ENCODE measurements at places on chromosomes 16 and 17.
A peak's percentile ranks its signal among the peaks of the same experiment; 100 is the strongest.

DNA sequence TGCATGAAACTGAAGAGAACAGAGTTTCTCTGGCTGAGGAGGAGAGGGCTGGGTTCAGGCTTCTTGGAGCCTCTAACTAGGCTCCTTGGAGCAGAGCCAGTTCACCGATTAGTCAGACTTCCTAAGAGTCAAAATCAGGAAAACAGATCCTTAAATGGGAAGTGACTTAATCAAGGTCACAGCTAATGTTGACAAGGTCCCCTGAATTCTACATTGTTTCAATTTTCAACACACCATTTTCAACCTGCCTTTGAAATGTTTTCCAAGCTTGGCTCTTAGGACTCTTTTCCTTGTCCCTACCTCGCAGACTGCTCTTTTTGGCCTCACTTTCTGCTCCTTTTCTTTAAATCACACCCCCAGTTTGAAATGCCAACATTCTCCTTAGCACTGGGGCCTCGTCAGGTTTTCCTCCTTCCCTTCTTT lies 16.3 kb downstream of the MYL4 start:
- no peak for DNase-seq

DNA sequence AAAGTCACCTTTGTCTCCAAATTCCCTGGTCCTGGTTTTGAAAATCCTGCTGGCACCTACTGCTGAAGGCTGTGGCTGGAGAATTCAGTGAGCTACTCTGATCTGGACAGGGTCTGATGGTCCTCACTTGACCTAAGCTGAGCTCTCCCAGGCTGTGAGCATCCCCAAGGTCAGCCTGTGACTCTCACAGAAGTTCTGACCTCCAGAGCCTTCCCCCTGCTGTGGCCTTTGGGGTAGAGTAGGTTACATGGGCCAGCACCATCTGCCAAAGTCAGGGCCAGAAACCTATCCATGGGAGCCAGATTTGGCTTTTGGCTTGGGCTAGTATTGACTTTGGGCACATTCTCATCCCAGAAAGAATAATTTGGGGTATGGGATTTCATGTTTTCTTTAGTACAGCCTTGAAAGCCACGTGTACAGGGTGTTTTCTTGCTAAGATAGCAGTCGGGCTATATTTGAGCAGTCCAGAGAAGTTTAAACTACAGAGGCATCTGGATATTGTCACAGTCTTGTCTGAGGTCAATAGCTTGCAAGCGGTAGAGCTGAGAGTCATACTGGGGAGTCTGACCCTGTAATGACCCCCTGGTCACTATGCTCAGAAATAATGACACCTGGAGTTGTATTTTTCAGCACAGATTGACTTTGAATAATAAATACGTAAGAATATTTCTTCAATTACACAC lies 6.2 kb upstream of the AGRP start:
- DNase-seq: no peak

DNA sequence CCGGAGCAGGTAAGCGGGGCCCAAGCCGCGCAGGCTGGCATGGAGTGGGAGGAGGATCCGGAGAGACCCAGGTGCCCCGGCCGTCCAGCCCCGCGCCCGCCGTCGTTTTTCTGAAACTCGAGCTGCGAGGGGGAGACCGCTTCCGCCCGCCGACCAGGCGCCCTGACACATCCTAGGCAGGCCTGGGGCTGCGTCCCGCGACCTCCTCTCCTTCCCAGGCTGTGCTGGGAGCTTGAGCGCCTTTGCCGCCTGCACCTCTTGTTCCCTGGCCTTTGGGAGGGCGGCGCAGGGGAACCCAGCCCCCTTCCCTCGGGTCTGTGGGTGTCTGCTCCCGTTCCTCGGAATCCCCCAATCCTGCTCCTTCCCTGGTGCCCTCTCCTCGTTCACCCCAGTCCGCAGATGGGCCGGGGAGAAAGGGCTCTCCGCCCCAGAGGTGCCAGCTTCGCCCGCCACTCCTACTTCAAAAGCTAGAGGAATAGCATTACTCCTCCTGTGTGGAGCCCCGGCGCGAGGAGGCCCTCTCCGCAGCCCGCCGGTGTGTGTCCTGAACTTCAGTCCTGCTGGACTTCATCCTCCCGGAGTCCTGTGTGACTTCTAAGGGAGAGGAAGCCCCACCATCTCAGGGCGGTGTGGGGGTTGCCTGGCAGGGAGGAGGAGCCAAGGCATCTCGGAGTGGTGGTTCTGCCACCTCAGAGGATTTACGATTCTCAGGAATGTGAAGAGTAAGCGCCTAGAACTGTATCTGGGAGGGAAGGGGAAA lies 1.0 kb downstream of the NHERF1 start:
- peak; percentile 39 for DNase-seq

GRCh38 chr16:31082368-31083045 lies 6.2 kb downstream of the PRSS53 start:
- DNase-seq: no peak

GRCh38 chr17:71765437-71765836 lies 355.4 kb upstream of the SOX9 start:
- no peak for DNase-seq

GRCh38 chr16:46923513-46924295 lies 39.5 kb downstream of the GPT2 start:
- no peak for DNase-seq

DNA sequence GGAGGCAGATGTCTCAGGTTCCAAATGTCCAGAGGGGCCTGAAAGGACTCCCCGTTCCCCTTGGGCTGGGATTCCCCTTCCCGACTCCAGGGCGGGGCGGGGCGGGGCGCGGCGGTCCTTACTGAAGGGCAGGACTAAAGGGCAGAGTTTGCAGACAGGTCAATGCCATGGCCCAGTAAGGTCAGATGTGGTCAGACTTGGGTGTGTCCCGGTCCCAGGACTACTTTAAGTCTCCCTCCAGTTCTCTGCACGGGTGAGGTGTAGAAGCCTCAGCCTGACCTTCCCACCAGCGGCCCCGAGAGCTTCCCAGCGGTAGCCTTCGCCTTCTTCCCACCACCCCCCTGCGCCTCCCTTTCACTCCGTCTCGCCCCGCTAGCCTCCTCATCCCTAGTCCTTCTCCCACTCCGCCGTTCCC lies 532 bp downstream of the KDM6B start:
- no peak for DNase-seq

- peak; percentile 38 for DNase-seq
These were observed 57.3 kb upstream of the CCL1 start for GRCh38 chr17:34420254-34420766.

- peak; percentile 62 for DNase-seq
These were observed 208.9 kb upstream of the CHMP6 start for GRCh38 chr17:80782536-80783427.

GRCh38 chr16:56013962-56014552 lies 138.9 kb upstream of the CES5A start:
- DNase-seq: peak; percentile 13

DNA sequence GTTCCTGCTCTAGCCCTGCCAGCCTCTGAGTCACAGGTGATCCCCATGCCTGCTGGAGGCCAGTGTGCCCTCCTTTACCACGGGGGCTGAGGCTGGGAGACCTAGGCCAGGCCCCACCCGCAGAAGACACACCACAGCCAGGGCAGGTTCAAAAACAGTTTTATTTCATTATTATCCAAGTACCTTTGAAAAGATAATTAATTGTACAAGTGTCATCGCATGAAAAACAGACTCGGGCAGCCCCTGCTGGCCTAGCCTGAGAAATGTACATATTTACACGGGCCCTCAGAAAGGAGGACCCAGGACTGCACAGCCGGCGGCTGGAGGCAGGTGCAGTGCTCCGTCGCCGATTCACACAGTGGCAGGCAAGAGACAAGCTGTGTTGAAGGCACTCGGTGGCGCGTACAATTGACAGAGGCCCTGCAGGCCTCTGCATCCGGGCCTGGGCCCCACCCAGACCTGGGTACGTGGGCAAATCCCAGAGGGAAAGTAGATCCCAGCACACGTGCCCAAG lies 4.4 kb downstream of the PDIA2 start:
- DNase-seq: no peak

DNA sequence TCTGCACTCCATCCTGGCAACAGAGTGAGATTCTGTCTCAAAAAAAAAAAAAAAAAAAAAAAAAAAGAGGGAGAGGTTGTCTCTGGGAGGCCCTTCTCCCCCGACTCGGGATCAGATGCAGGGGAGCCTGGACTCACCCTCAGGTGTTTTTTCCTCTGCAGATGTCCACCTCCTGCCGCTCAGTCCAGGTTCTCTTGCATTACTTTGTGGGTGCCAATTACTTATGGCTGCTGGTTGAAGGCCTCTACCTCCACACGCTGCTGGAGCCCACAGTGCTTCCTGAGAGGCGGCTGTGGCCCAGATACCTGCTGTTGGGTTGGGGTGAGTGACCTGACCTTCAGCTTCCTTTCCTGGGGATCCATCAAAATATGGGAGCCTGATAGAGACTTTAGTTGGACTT lies 34.1 kb downstream of the GLP2R start:
- no peak for DNase-seq

DNA sequence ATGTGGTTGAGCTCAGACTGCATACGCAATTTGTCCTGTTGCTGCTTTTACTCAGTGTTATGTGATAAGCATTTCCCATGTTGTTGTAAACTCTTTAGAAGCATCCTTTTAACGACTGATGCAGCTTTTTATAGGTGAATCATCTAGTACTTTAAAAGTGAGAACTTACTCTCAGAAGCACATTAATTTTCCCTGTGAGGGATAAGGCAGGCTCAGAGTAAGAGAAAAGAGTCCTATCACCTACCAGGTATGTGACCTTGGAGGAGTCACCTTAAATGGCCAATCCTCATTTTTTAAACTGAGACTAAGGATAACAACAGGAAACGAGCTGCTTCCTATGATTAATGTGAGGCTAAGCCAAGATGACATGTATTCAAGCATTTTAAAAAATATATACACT lies 34.4 kb upstream of the GAN start:
- no peak for DNase-seq

GRCh38 chr16:24838554-24839266 lies 7.1 kb upstream of the SLC5A11 start:
- no peak for DNase-seq

DNA sequence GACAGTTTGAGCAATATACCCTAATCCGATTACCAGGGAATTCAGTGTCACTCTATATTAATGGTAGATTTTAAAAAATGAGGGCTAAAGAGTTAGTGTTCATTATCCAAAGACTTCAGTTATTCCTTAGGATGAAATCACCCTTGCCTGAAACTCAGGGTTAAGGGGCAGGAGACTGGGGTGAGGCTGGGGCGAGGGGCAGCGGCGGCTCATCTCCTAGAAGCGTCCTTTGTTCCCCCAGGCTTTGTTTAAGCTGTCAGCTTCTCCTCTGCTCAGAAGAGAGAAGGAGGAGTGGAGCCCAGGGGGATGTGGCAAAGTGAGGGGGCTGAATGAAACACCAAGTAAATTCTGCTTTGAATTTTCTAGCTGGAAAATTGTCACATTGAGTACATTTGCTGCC lies 117.7 kb upstream of the ELAC2 start:
- DNase-seq: no peak

DNA sequence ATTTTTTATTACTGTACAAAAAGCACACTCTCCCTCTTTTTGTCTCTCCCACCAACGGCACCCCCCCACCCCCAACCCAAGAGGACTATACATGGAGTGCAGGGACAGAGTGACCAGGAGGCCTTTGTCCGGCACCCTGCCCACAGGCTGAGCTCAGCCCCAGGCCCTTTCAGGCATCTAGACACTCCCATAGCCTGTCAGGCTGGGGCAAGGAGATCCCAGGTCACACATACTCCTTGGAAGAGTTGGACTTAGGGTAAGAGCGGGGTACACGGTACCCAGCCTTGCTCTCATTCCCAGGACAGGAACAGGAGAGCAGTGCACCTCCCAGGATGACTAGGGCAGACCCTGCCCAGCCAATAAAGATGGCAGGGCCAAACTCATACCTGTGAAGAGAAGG lies 2.1 kb downstream of the CLDN7 start:
- no peak for DNase-seq

- no peak for DNase-seq
These were observed 222.7 kb upstream of the CIBAR2 start for GRCh38 chr16:85334718-85335583.

DNA sequence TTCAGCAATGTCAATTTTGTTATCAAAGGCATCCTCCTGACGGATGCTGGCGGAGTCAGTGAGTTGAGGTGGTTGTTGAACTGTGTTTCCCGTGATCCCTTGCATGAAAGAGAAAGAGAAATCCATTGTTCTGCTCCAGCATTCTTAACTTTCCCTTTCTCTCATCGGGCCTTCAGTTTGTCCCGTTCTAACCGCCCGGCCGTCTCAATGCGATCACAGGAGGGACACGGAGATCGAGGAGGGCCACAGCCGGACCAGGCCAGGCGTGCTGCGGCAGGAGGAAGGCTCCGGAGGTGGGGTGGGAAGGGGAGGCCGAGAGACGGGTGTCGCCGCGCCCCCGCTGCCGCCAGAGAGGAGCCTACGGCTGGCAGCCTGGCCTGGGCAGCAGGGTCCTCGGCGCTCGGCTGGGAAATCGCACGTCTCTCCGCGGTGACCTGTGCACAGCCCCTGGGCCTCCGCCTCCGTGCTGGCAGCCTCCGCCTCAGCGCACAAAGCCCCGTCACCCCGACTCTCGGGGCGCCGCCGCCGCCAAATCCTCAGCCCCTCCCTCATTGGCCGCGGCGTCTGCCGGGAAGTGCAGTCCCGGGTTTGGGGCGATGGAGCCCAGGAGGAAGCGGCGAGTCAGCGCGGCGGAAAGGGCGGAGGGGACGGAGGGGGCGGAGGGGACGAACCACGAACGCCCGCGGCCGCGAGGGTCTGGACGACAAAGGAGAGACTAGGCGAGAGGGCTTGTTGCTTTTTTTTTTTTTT lies 38.1 kb downstream of the SOST start:
- DNase-seq: peak; percentile 72

- DNase-seq: no peak
These were observed 75.9 kb downstream of the HLF start for GRCh38 chr17:55340686-55341085.

GRCh38 chr17:5804251-5804650 lies 219.9 kb upstream of the NLRP1 start:
- DNase-seq: no peak

DNA sequence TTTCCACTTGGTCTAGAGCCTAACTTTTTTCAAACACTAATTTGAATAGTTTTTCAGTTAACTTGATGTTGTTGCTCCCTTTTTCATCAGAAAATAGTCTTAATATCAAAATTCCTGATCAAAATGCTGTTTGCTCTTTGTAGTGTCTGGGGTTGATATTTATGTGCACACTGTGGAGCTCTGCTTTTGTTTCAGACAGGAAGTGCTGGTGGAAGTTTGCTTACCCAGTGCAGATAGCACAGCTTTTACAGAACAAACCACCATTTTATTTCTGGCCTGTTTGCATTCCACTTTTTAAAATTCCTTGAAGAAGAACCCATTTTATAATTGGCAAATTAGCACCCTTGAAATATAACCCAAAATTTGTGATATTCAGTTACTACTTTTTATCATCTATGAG lies 125.4 kb downstream of the MRTFB start:
- no peak for DNase-seq

- DNase-seq: no peak
These were observed 6.1 kb upstream of the CDR2 start for GRCh38 chr16:22380529-22380928.

- DNase-seq: no peak
These were observed 146.1 kb upstream of the NLRP1 start for GRCh38 chr17:5730373-5730772.

DNA sequence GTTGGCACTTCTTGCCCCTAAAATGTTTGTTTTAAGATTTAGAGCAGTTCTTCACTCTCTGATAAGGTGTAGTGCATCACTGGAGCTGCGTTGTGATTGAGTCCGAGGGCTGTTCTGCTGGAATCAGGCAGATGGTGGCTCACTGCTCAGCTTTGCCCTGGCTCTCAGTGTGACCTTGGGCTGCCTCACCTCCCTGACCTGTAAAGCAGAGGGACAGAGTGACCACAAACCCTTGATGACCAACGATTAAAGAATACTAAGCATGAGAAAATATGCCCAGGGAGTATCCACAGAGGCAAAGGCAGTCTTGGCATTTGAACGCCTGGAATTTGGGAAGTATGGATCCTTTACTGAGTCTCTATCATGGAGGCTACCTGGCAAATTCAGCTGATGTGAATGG lies 18.1 kb downstream of the CMIP start:
- DNase-seq: no peak
